Smooth muscle cell of trachea (primary cell): ENCODE measurements at places on chromosomes 6 and 20. TPM values are rescaled to one million over a fixed set of nuclear protein-coding genes. Genes with fewer than 3 reads are reported as not detected.

The TRIM31 gene
- not detected in 2 replicates for total RNA-seq

The ETV7 gene
- 0.29 and 0.99 TPM in 2 replicates for total RNA-seq

The HAO1 gene
- not detected in 2 replicates for total RNA-seq

The NOX3 gene
- not detected in 2 replicates for total RNA-seq

The PRR18 gene
- total RNA-seq: not detected in 2 replicates

The SLC24A3 gene
- under 0.01 TPM in 1 of 2 replicates, not detected in the other for total RNA-seq

The ZSCAN16 gene
- 2.0 and 2.3 TPM in 2 replicates for total RNA-seq

The TSPO2 gene
- not detected in 2 replicates for total RNA-seq
